ENCODE measurements at places on chromosomes 7 and 10.

DNA sequence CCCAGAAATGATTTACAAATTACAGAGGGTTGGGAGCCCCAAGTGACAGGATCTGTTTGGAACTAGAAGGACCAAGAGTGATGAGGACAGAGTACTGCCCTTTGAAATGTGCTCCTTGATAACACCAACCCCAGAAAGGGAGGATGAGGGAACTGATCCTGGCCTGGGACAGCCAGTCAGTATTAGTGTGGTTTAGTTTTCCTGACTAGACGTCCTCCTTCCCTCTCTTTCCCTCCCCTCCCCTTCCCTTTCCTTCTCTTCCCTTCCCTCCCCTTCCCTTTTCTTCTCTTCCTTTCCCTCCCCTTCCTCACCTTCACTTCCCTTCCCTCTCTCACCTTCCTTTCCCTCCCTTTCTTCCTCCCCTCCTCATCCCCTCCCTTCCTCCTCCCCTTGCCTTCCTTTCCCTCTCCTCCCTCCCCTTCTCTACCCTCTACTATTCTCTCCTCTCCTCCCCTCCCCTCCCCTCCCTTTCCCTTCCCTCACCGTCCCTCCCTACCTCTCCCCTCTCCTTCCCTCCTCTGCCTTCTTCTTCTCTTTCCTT is 31.0 kb upstream of the BICC1 start:
- no peak for DNase-seq

- DNase-seq = no peak
Observed at GRCh38 chr10:88874281-88874680, 5.8 kb upstream of the STAMBPL1 start.

GRCh38 chr7:159040146-159040545 is 104.5 kb downstream of the VIPR2 start:
- DNase-seq = no peak

DNA sequence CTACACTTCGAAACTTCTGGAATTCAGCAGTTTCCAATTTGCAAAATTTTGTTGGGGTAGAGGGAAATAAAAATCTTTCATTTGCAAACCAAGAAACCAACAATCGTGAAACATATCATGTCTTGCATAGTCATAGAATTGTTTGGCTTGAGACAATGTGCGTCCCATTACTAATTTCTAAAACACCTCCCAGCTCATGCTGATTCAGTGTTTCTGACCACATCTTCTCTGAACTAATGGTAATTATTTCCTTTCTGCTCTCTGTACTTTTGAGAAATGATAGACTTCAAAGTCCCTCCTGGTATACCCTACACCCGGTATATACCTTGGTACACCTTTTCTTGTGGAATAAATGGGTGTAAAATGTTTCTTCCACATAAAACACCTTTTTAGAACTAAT is 41.8 kb upstream of the TSPAN13 start:
- DNase-seq = no peak

- DNase-seq = no peak
Observed at GRCh38 chr7:40698214-40698920, 563.6 kb downstream of the SUGCT start.

GRCh38 chr7:66352071-66352470 is 146.9 kb downstream of the TPST1 start:
- DNase-seq = no peak

DNA sequence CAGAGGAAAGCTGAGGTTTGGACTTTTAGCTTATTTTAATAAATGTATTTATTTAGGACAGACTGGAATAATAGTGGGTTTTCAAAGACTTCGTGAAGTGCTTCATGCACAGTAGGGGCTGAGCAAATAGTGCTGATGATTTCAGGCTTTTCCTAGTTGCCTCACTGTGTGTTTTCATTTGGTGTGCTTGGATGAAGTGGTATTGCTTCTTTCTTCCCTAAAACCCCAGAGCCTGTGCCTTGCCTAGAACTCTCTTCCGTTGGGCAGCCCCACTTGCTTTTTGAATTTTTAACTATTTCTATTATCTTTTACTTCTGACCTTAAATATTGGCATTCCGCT is 49.6 kb downstream of the ARID5B start:
- DNase-seq = no peak

- no peak for DNase-seq
Observed at GRCh38 chr10:50497758-50498157, 126.0 kb downstream of the SGMS1 start.

DNA sequence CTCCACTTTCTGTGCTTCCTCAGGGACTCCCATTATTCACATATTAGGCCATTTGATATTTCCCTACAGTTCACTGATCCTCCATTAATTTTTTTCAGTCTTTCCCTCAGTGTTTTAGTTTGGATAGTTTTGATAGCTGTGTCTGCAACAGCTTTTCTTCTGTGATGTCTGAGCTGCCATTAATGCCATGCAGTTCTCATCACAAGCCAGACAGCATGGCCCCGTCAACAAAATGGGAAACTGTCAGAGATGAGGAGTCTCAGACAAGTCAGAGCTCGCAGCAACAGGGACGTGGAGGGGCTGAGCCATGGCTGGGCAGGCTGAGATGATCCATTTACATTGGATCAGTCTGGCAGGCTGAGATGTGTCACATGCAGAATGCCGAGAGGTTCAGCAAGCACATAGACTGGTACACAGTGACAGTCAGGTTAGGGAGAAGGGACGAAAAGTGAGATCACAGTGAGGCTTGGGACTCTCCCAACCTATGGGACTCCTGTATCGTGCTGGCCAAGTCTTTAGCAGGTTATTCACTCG is 65.4 kb downstream of the NPS start:
- DNase-seq = no peak

- DNase-seq = peak; percentile 22
Observed at GRCh38 chr7:139775829-139776266, 1.9 kb downstream of the HIPK2 start.

DNA sequence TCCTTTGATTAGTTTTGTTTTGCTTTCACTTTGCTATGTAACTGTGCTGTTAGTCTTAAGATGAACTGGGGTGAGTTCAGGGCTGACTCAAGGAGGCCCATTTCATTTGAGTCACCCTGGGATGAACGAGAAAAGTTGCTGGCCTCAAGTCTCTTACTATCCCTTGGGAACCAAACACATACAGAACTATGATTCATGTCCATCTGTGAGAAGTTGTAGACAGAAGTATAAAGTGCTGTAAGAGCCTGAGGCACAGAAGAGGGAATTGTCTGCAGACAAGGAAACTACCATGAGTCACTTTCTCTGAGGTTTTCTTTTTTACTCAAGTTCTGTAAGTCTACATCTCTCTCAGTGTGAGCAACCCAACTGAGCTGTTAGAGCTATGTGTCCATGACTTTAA is 179.8 kb upstream of the CSTF2T start:
- no peak for DNase-seq

GRCh38 chr7:30436046-30436445 is 42.5 kb downstream of the NOD1 start:
- no peak for DNase-seq

DNA sequence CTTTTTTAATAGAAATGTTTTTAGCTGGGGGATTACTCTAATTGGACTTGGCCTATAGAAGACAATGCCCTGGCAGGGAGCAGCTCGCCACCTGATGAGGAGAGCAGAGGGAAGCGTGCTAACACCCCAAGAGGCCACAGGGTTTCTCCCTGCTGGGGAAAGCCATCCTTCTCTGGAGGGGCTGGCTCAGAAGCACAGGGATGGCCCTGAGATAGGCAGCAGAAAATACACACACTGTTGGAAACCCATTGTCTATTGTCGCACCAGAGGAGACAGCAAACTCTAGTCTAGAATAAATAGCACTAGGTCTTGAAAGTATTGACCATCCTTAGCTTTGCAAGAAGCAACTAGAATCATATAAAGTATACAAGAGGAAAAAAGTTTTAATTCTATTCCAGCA is 5.4 kb downstream of the COBL start:
- no peak for DNase-seq

- DNase-seq = no peak
Observed at GRCh38 chr7:143321734-143322133, 5.8 kb downstream of the CLCN1 start.

- DNase-seq = no peak
Observed at GRCh38 chr7:79988653-79989052, 146.0 kb upstream of the GNAI1 start.

GRCh38 chr7:111168182-111168581 is 77.3 kb downstream of the LRRN3 start:
- DNase-seq = no peak

GRCh38 chr10:73979141-73979808 is 18.6 kb upstream of the VCL start:
- DNase-seq = no peak

- DNase-seq = no peak
Observed at GRCh38 chr10:98481404-98481945, 34.7 kb upstream of the HPS1 start.

GRCh38 chr7:41918597-41918996 is 215.7 kb upstream of the INHBA start:
- DNase-seq = no peak

DNA sequence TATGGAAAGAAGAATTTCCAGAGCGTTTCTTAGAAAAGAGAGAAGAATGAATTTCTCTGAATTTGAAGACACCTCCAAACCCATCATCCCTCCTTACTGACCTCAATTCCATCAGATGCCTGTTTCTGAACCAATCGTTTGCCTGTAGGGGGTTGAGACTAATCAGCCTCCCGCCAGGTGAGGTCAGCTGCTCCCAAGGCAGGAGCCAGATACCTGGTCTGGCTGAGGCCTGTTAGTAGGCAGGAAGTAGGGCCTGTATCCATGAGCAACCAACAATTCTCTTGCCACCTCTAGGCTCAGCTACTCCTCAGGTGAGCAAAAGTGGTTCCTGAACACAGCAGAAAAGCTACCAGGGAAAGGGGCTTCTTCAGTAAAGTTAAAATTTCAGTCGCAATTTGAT is 50.3 kb downstream of the HTR5A start:
- DNase-seq = no peak

DNA sequence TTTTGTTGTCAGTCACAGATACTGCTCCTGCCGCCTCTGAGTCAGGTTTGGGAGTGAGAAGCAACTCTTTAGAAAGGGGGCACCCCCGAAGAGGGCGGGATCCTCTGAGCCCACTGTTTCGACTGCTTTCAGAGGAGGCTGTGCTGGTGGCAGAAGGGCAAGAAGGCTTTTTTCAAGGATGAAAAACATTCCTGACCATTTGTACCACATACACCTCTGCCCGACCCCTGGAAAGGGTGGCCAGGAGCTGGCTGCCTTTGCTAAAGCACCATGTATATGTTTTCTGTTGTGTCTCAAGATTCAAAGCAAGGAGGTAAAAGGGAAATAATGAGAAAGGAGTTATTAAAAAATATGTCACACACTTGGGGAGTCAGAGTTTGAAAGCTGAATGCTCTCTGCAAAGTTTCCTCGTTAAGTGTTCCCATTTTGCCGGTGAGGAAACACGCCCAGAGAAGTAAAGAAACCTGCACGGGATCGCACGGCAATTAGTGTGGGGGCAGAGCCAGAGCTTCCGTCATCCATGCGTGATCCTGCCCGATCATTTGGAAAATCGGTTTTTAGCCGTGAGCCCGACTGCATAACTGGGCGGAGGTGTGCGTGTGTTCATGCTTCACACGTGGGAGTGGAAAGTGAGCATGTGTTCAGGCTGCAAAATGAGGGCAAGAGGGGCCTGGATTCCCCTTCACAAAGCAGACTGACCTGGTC is 163.2 kb downstream of the ADAM12 start:
- DNase-seq = no peak

DNA sequence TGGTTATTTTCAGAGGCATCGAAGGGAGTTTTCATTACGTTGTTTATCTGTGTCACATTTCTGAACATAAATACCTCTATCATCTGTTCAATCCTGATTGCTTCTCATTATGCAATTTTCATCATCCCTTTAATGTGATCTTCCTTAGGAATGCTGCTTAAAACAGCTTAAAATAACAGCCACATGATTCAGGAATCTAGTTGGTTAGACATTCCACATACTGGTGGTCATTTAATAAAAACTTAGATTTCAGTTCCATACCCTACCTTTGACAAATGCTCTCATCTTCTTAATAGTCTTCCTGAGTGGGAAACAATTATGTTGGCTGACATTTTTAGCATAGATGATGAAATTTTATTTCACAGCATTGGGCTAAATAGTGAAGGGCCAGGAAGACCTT is 191.3 kb upstream of the CDCA7L start:
- DNase-seq = no peak

DNA sequence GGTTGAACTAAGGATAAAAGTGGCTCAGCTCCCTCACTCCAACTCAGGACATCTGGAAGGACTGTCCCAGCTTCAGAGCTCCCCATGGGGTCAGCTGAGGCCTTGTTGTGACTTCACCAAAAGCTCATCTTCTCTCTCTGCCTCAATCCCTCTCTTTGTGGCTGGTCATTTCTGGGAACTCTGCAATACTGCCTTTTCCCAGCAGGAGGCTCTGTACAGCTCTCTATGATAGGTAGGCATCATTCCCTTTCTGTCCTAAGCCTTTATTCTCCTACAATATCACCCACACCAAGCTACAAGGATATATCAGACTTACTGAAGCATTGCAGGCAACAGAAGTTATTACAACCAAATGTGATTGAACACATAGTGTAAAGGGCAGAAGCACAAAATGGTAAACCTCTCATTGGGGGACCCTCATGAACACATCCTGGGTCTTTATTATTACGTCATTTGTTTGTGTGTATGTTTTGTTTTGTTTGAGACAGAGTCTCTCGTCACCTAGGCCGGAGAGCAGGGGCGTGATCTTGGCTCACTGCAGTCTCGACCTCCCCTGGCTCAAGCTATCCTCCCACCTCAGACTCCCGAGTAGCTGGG is 36.7 kb upstream of the PRPS1L1 start:
- no peak for DNase-seq

DNA sequence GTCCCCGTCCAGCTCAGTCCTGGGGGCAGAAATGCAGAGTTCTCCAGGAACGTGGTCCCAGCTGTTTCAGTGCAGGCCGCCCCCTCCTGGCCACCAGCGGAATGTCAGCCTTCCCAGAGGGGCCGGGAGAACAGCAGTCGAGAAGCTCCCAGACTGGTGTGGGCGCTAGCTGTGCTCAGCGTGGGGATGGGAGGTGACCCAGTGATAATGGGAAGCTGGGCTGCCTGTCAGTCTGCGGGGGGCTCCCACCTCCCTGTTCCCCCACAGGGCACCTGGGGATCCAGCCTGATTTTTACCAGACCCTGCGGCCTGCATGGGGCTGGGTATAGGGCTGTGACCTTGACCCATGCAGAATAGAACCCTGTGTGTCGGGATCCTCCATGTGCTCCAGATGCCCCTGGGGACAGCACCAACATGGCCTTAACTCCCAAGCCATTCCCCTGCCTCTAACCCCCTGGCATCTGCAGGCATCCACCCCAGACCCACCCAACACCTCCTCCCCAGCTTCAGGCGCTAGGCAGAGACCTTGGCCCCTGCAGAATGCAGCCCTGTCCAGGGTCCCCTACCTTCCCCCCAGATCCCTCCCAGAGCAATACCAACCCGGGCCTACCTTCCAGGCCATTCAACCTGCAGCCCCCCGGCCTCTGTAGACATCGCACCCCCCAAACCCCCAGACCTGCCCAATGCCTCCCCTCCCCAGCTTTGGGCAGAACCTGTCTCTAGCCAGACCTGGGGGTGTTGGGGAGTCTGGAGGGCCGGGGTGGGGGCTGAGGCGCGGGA is 880 bp upstream of the ELN start:
- peak; percentile 50 for DNase-seq
